ENCODE measurements at places on chromosomes 2 and 18.

DNA sequence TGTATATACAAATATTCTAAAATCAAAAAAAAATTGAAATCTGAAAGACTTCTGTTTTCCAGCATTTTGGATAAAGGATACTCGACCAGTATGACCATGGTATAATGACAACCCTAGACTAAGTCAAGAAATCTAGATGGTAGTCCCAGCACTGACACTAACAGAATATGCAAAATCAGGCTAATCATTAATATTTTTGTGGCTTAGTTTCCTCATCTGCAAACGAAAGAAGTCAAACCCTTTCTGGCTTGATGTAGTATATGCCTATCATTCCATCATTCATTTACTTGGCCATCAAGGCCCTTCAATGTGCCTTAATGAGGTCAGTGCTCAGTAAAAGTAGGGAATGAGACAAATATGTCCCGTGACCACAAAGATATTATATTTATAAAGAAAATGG, 83.5 kb downstream of the NCKAP5 start:
- DNase-seq = no peak

- DNase-seq = no peak
These were observed 68.6 kb downstream of the APLF start for GRCh38 chr2:68536000-68536399.

- DNase-seq = no peak
These were observed 105.6 kb upstream of the LDLRAD4 start for GRCh38 chr18:13112982-13113381.

- no peak for DNase-seq
These were observed 34.6 kb upstream of the B3GNT7 start for GRCh38 chr2:231360881-231361371.

DNA sequence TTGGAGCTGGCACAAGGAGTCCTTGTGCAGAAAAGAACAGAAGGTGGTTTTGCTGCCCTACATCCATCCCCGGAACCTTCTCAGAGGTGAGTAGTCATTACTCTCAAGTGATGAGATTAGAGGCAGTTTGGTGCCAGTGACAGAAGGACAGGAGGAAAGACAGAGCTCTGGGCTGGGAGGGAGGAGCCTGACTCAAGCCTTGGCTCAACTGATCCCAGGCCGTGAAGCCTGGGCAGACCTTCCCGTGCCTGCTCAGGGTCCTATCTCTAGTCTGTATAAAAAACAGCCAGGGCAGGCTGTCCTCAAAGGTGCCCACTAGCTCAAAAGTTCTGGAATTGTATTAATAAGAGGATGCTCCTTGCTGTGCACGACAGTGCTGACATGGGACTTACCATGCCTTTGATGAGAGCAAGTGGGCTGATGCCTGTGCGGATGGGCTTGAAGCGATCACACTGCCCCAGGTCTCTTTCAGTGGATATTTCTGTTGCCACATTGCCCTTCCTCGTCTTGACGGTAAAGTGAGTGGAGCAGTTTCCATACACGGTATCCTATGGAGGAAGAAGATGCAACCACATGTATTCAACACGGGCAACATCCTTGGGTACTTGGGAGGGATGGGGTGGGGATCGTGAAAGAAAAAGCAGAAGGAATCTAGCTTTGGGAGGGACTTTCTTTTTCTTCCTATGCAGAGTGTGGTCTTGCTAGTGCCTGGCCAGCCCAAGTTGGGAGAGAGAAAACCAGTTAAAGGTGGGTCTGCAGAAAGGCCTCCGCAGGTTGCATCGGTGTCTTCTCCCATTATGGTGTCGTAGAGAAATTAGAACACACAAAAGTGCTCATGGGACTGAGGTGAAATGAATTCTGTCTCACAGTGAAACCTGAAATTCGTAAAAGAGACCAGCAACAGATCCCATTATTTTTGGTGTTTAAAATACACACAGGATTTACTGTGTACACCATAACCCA, 6.9 kb downstream of the APOB start:
- no peak for DNase-seq

DNA sequence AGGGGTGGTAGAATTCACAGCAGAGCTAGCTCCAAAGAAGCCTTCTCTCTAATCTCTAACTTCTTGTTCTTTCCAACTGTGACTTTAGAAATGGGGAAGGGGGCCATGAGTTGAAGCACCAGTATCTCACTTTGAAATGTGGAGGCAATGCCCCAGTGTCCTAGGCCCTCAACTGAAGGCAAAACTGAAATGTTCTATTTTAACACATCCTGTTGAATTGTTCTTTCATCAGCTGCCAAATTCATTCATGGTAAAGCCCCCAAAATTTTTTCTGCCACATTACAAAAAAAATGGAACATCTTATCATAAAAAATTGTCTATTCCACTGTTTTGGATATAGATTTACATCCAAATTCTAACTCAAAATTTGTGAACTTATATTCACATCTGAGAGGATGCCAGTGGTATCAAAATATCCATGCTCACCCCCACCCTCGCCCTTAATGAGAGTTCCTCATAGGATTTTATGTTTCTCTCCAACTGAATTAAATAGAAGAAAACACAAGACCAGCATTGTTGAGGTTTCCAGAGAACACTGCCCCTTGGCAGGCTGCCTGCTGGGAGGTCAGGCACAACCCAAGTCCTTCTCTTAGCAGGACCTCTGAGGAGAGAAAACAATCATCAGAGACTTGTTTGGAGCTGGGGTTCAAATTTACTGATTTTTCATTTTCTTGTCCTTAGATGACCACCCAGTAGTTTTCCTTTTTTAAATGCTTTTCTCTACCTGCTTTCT, 147.4 kb upstream of the PGAP1 start:
- DNase-seq = no peak

DNA sequence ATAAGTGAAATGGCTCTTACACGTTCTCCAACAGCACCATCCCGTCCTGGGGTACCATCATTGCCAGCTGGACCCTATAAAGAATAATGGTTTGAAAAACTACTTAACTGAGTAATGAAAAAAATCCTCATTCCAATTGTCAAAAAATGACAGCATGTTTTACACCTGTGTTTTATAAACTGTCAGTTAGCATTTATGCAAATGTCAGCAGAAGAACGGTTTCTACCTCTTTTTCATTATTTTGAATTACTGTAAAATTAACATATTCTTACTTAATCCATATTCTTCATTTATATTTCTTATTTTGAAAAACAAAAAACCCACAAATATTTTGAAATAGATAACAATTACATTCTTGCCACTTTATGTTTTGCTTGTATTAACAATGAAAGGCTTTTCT, 74.0 kb downstream of the COL3A1 start:
- DNase-seq = no peak

DNA sequence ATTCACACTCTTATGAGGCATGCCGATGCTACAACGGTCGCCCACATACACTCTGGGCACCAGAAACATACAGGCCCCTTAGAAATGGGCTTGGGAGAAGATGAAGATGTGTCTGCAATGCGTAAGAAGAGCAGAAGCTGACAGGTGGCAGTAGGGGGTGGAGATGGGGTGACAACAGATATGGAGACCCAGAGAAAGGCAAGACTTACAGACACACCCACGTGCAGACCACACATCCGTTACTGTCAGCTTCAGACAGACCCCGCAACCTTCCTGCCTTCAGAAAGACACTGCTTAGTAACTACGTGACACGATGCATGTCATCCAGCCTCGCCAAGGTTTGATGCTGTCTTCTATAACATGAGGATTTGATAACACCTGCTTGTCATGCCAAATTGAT, 89.5 kb downstream of the ZFP36L2 start:
- no peak for DNase-seq

DNA sequence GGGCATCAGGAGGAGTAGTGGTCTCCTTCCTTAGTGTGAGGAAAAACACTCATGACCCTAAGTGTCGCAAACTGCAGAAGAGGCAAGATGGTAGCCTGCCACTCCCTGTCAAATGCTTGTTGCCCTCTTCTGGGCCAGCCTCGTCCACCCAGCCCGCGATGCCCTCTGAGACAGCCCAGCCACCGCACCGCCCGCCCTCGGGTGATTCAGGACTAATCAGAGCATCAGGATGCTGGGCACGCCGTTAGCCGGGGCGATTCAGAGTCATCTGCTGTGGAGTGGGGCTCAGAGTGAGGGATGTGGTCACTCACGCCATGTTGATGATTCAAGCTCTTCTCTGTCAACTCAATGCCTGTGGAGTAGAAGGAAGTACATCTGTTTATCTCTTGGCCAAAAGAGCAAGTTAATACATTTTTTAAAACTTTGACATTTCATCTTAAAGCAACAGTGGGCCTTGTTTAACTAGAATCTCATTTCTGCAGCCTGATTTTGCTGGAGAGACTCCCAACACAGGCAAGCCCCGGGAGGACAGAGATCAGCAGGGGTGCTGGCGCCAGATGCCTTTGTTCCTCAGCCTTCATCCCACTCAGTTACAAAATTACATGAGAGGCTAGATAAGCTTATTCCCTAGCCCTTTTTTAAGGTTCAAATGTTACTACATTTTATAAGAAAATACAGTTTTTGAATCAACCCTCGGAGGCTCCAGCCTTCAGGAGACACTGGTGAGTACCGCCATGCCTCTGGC, 79.0 kb downstream of the TMEM18 start:
- no peak for DNase-seq

DNA sequence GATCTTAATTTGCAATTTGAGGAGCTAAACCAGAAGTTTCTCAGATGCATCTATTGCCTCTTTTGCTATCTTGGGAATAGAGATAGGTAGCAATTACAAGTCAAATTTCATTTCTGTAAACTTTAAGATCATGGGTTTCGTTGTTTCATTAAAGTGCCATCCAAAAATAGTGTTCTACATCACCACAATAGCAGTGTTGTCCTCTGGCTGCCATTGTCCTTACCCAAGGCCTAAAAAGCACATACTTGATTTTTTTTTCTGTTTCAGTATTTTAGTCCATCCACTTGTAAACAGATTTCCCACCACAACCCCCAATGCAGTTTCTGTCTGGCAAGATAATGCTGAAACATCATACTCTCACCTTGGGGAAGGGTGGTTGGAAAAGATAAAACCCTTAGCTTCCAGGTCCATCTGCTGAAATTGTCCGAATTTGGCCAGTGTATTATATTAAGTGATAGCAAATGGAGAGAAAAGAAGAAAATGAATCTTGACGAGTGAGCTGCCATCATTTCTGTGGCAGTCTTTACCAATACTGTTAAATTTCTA, 136.2 kb downstream of the LCLAT1 start:
- no peak for DNase-seq

- DNase-seq = no peak
These were observed 470.9 kb upstream of the ACVR2A start for GRCh38 chr2:147373800-147374422.

Measured in T1000 (cell line).